Naive B cell (primary cell): ENCODE measurements at places on chromosomes 6 and 20.

- no peak for DNase-seq
Observed at GRCh38 chr20:62360854-62361798, 6.0 kb downstream of the LAMA5 start.

DNA sequence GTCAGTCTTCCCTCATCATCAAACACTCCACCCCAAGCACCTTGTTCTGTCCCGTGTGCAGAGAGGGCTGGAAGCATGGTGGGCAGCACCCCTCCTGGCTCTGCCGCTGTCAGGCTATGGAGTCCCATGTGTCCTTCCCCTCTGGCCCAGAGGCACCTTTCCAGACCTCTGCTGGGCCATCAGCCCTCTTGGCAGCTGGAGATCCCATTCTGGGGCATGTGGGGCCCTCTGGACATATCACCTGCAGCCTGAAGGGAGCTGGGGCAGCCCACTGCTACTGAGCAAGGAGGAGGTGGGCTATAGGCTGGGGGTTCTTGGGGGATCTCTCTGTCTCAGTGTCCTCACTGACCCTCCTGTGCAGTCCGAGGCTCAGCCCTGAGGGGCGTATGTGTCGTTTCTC is 42.2 kb downstream of the SUN5 start:
- DNase-seq = no peak

- DNase-seq = no peak
Observed at GRCh38 chr20:2871661-2872458, 1.4 kb upstream of the PTPRA start.

DNA sequence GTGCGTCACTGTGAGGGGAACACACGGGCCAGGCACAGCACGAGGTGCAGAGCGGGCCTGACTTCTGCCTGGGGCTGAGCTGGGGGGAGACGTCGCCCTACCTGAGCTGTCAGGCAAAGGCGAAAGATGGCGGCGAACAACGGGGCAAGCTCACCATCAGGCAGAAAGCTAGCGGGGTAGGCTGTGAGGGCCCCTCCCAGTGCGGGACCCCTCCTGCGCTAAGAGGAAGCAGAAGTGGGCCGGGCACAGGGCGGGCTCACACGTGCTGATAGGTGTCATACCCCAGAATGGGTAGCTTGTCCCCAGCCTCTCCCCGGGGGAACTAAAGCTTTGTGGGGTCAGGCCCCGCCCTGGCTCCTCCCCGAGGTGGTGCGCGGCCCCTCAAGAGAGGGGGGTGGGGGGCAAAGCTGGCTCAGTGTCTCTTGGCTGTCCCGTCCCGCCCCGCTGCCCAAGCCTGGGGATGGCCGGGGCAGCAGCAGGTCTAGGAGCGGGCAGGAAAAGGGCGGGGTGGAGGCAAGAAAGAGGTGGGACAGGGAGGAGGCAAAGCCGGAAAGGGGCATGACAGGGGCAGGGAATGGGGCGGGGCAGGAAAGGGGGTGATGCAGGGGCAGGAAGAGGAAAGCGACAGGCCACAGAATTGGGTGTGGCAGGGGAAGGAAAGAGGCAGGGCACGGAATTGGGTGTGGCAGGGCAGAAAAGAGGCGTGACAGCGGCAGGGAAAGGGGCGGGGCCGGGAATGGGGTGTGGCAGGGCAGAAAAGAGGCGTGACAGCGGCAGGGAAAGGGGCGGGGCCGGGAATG is 14.7 kb downstream of the UCKL1 start:
- DNase-seq = peak; percentile 55

DNA sequence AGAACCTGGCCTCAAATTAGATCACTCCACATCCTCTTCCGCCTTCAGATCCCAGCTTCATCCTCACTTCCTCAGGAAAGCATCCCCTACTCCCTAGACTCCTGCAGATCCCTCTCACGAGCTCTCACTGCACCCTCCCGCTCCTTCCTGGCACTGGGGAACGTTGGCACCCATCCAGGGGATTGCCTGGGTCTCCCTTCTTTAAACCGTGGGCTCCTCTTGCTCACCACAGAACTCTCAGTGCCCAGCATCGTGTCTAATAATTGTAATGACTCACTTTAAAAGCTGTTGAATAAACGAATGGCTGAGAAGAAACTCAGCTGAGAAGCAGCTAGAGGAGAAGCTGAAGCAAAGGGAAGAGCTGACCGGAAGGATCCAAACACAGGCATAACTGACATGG is 20.4 kb downstream of the ZC3H12D start:
- DNase-seq = no peak
